ENCODE measurements at places on chromosomes 2 and 18.

DNA sequence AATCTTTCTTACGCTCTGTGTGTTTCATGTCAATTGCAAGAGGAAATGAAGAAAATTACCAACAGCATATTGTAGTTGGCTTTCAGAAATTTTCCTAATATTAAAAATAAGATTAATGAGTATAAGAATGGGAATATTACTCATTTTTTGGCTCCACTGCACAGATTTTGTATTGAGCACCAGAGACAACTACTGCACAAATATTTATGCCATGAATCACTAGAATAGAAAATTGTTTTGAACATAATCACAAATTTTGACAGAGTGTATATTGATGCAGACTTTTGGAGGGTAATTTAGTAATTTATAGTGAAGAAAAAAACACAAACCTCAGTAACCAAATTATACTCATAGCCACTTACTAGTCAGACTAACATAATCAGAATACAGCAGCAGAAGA is 118.3 kb downstream of the DOK6 start:
- peak; percentile 11 for DNase-seq

- DNase-seq = no peak
These were observed 9.5 kb downstream of the PNO1 start for GRCh38 chr2:68167186-68167585.

DNA sequence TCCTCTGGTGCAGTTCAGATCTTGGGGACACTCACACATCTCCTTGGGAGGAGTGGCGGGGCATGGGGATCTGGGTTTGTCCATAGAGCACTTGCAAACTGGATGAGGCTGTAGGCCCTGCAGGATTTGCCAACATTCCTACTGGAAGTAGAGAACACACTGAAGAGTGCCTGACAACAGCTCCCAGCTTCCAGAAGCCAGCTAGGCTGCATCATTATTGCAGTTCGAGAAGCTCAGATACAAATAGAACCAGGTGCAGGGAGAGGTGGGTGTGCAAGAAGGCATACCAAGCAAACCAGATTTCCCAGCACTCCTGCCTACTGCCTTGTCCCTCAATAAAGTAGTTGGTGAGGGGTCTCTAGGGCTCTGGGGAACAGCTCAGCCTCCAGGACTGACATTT is 52.5 kb downstream of the RHOB start:
- no peak for DNase-seq

GRCh38 chr2:217465100-217465499 is 537.7 kb downstream of the TNS1 start:
- no peak for DNase-seq

GRCh38 chr18:23689616-23690504 is 607 bp downstream of the LAMA3 start:
- DNase-seq = no peak

GRCh38 chr2:238525990-238526389 is 99.3 kb downstream of the ASB1 start:
- DNase-seq = no peak

GRCh38 chr2:98453531-98453930 is 8.9 kb downstream of the INPP4A start:
- no peak for DNase-seq

- no peak for DNase-seq
These were observed 92.7 kb upstream of the CNGA3 start for GRCh38 chr2:98253461-98254070.

DNA sequence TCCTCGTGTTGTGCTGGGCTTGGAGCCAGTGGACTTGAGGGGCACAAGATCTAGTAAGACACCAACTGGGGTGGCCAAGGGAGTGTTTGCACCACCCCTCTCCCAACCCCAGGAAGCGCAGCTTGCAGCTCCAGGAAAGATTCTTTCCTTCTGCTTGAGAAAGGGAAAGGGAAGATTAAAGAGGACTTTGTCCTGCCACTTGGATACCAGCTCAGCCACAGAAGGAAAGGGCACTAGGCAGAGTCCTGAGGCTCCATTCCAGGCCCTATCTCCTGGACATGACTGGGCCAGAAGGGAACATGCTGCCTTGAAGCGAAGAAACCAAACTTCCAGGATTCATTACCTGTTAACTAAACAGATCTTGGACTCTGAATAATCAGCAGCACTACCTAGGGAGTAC is 44.9 kb upstream of the UGP2 start:
- DNase-seq = no peak

- DNase-seq = no peak
These were observed 43.2 kb downstream of the C2orf76 start for GRCh38 chr2:119323459-119323858.

DNA sequence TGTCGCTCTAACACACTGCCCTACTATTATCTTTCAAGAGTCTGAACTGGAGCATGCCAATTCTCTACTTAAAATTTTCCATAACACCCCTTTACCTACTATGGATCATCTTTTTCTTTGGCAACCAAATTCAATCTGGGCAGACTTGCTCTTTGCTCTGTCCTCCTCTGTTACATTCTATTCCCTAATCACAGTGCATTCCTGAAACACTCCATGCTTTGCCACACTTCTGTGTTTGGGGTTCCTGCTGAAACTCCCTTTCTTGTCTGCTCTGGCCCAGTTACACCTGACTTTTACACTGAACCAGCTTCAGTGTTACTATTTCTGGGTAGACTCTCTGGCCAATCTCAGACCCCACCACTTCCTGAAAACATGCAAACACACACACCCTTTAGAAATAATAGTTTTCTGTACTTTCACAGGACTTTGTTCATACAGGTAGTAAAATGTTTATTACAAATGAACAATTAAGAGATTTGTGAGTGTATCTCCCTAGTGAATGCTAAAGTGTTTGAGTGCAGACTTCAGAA is 119.9 kb upstream of the DCC start:
- DNase-seq = no peak

- DNase-seq = no peak
These were observed 33.5 kb downstream of the RMND5A start for GRCh38 chr2:86753606-86754005.

- DNase-seq = no peak
These were observed 130.9 kb downstream of the ZNF407 start for GRCh38 chr18:74728586-74728985.

DNA sequence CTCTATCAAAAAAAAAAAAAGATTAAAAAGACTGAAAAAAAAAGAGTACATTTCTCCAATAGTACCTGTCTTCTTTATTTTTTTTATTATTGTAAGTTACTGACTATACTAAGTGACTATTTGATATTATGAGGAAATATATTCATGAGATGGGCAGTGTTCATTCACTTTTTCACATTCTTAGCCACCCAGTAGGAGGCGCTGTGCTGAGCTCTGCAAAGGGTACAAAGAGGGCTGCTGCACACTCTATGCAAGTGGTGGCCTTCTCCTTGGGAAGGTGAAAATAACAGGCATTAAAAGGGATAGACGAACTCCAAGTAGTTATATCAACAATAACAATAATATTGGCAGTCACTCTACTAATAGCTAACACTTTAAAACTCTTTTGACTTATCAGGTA is 1034.9 kb upstream of the FANCL start:
- no peak for DNase-seq

DNA sequence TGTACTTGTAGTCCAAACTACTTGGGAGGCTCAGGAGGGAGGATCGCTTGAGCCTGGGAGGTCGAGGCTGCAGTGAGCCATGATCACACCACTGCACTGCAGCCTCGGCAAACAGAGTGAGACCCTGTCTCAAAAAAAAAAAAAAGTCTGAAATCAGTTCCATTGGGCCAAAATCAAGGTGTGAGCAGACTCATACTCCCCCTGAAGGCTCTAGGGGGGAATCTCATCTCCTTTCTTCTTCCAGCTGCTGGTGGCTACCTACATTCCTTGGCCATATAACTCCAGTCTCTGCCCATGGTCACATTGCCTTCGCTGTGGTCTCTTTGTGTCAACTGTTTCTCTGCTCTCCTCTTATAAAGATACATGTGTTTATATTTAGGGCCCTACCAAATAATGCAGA is 234.0 kb downstream of the LRRTM1 start:
- DNase-seq = no peak

DNA sequence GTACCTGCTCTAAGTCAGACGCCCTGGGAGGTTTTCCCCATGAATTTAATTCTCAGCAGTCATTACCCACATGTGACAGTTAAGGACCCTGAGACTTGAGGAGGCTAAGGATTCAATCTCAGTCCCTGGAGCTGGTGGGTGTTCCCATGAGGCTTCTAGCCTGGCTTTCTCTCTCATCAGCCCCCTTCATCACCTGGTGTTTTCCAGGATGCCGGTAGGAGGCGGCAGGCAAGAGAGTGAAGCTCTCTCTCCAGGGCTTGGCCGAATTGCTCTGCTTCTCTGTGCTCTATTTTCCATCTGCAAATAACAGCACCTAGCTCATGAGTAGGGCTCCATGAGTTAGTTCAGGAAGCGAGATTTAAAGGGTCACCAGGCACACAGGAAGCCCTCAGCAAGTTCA is 241.9 kb downstream of the PTPRM start:
- DNase-seq = no peak

- DNase-seq = no peak
These were observed 4.9 kb upstream of the PDCD1 start for GRCh38 chr2:241863536-241863954.

- no peak for DNase-seq
These were observed 84.7 kb upstream of the PELI1 start for GRCh38 chr2:64228918-64229317.

GRCh38 chr2:160339726-160340125 is 139.7 kb upstream of the ITGB6 start:
- DNase-seq = no peak

DNA sequence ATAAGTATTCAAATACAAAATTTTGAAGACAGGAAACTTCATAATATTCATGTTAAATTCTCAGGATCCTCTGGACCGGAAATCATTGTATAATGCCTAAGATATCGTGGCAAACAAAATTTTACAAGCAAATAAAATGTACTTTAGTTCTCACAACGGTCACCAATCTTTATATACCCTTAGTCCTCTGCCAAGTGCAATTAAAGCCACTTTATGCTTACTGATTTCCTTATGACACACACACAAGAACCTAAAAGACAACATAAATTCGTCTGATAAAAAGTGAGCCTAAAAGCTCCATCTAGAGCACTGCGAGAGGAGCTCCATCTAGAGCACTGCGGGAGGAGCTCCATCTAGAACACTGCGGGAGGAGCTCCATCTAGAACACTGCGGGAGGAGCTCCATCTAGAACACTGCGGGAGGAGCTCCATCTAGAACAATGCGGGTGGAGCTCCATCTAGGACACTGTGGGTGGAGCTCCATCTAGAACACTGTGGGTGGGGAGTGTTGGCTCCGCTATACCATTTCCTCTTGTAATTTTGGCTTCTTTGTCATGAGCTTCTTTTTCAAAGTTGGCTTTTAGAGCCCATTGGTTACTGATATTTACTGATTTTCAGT is 15.9 kb downstream of the ATP8B1 start:
- no peak for DNase-seq

DNA sequence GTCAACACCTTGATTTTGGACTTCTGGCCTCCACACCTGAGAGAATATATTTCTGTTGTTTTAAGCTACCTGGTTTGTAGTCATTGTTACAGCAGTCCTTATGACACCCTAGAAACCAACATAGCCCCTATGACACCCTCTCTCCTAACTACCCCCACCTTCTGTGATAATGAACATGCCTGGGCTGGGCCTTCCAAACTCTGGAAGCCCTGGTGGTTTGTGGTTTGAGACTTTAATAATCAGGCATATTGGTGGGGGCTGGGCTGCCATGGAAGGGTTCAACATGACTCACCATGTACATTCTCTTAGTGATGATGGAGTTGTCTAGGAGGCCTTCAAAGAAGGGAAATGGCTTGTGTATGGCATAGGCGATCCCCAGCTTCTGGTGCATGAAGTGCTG is 3.3 kb downstream of the SP110 start:
- DNase-seq = no peak

- DNase-seq = no peak
These were observed 5.0 kb upstream of the PKDCC start for GRCh38 chr2:42042631-42043355.
